ENCODE measurements at places on chromosomes 3 and 15. TPM values are rescaled to one million over a fixed set of nuclear protein-coding genes. Genes with fewer than 3 reads are reported as not detected.

GATM gene
- total RNA-seq: 1.4 TPM

TIMP4 gene
- total RNA-seq: not detected

PAQR5 gene
- total RNA-seq: not detected

PGBD4 gene
- total RNA-seq: 3.2 TPM

Measured in activated naive CD4-positive, alpha-beta T cell treated with anti-CD3 and anti-CD28 coated beads, Interleukin-2, amount 50 U/mL, for 72 hours (primary cell).